ENCODE measurements at places on chromosomes 12 and 14.
A peak's percentile ranks its signal among the peaks of the same experiment; 100 is the strongest.

DNA sequence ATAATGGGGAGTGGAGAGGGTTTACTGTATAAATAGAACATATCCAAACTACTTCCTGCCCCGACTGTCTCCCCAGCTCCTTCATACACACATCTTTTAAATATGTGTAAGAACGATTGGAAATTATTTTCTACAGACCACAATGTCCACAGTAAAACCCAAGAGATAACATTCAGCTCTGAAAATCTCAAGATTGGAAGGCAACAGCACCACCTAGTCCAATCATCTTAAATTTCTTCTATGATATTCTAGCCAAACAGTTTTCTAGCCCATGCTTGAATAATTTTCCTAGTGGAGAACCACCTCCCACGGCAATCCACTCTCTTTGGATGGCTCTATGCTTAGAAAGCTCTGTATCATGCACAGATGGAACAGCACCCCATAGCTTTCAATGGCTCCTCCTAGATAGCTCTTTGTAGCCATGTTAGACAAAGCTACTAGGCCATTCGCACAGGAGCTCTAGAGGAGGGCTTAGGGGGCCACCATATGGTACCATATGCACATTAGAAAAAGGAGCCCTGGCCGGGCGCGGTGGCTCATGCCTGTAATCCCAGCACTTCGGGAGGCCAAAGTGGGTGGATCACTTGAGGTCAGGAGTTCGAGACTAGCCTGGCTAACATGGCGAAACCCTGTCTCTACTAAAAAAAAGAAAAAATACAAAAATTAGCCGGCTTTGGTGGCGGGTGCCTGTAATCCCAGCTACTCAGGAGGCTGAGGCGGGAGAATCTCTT, 18.1 kb downstream of the VDR start:
- DNase-seq, result no peak

- peak; percentile 30 for DNase-seq
Measured at GRCh38 chr14:63524537-63525155, 18.5 kb downstream of the PPP2R5E start.

DNA sequence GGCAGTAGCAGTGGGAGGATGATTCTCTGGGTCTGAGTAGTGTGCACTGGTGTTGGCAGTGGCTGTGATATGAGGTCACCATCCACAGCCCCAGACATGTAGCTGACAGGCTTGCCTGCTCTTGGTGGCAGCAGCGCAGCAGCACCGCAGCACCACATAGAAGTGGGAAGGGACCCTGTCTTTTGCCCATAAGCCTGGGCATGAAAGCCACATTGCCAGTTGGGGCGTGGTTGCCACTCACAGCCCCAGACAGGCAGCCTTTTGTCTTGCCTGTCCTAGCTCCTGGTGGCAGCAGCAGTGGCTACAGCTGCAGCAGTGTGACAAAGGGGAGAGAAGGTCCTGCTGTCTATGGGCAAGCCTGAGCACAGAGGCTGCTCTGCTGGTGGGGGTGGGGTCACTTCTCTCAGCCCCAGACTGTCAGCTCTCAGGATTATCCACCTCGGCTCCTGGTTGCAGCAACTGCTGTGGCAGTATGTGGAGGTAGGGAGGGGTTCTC, 71.5 kb downstream of the BRMS1L start:
- no peak for DNase-seq

DNA sequence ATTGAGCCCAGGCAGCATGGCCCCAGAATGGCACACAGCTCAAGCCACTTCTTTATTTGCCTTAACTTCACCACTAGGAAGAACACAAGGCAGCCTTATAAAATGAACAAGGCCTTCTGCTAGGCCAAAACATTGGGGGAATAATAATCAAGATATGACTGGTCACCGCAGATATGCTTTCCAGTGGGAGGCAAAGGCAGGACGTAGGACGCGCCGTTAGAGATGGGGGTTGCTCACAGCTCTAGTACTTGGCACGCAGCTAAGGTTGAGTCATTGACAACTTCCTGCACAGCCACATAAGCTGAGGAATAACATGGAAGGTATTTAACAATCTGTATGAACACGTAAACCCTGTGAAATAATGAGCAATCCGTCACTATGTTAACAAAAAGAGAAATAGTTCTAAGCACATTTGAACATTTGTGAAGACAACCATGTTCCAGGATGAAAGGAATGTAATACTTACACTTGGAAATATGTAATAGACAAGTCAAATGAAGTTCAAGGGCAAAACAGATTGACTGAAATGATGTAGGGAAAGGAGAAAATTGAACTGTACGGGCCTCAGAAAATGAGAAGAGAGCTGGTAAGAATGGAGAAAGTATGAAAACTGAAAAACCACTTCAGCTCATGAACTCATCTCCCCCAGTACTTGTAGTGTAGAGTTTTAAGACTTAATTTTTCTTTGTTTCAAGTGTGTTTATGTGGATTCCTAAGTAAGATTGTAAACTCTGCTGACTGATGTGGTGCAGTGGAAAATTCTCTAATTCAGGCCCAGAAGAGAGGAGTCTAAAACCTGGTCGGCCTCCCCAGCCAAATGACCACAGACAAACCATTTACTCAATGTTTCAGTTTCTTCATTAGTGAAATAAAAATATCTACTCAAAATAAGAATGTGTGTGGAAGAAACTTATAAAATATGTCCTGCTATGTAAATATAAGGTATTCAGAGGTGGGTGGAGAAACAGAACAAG, 59.3 kb upstream of the CCDC91 start:
- no peak for DNase-seq

GRCh38 chr14:40859055-40859454, 747.6 kb upstream of the LRFN5 start:
- no peak for DNase-seq

DNA sequence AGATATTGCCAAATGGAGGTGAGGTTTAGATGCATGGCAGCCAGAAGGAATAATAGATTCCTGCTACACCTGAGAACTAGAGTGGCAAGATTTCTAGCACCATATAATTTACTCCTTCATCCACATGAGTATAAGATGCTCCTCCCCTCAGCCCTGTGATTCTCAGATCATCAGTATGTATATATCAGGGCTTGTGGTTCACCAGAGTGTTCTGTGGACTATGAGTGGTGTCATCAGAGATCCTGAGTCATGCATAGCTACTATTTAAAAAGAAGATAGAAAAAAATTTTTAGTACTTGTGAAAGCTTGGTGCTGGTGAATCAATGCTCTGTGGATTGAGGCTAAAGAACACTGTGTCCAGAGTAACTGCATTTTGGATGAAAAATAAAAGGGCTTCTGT, 285.9 kb downstream of the BMP4 start:
- no peak for DNase-seq

DNA sequence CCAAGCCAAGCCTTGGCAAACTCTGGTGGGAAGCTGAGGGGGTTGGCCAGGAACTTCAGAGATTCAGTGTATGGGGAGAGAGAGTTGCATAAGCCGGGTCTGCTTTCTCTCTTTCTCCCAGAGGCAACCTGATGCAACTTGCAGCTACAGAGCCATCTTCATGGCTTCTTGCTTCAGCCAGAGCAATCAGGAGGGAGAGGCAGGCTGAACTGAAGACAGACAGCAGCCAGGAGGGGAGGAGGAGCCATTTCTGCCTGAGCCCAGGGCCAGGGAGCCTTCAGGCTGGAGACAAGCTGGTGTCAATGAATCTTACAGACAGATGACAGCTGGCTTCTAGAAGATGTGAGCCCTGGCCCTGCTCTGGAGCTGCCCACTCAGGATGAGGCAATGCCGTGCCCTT, 18.7 kb downstream of the NPC2 start:
- no peak for DNase-seq

Measured in CD4-positive, alpha-beta T cell treated with Interleukin-21 for 1 hour (primary cell).